ENCODE measurements at places on chromosomes 7 and 10.

- H3K36me3 ChIP-seq, result no peaks in the 10 kb centered on the region
- H3K4me3 ChIP-seq, result no peak overlapping the region
- no peaks in the 10 kb centered on the region for H3K27me3 ChIP-seq
Observed at GRCh38 chr10:80580638-80581468, 43.2 kb downstream of the SH2D4B start.

GRCh38 chr7:87473986-87474385 is 1.5 kb downstream of the ABCB4 start:
- peak overlapping the region; percentile 57 for H3K4me3 ChIP-seq
- DNase-seq, result no peak
- H3K36me3 ChIP-seq, result no peaks in the 10 kb centered on the region
- no peaks in the 10 kb centered on the region for H3K27me3 ChIP-seq

DNA sequence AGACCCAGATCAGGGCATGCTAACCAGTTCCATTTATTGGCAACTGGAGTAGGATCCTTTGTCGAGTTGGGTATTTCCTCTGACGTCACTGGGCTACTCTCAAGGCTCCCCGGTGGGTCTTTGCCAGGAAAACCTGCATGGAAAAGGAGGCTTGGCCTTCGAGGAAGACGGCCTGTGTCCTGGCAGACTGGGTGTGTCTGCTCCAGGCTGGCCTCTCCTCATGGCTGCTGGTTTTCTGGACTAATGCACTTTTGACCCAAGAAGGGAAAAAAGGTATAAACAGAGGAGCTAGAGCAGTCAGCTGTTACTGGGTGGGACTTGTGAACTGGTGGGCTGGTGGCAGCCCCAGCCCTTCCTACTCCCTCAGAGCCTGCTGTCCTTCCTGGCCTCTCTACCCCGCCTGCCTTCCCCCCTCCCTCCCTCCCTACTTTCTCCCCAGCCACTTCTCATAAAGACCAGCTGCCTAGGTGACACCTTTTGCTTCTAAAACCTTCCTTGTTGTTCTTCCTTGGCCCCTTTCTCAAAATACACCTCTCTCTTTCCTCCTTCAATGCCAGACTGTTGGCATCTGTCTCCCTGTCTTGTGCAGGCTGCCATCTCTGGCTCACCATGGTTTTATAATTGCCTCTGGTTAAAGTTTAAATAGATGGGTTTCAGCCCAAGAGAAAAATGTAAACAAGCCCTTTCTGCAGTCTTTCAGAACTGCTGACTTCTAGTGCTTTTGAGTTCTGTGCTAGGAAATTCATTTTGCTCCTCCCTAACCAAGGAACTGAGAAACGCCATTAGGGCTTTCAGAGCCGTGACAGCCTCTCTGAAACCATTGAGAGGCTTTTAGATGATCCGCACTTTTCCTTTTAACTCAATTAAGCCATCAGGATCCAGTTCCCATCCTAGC is 101.8 kb upstream of the MKLN1 start:
- no peak overlapping the region for H3K4me3 ChIP-seq
- H3K27ac ChIP-seq, result peak overlapping the region; percentile 9
- H3K36me3 ChIP-seq, result no peaks in the 10 kb centered on the region
- no peaks in the 10 kb centered on the region for H3K27me3 ChIP-seq

GRCh38 chr7:55132890-55133551 is 114.2 kb downstream of the EGFR start:
- no peaks in the 10 kb centered on the region for H3K36me3 ChIP-seq
- H3K4me1 ChIP-seq, result no peaks in the 10 kb centered on the region
- H3K27ac ChIP-seq, result peak overlapping the region; percentile 85

DNA sequence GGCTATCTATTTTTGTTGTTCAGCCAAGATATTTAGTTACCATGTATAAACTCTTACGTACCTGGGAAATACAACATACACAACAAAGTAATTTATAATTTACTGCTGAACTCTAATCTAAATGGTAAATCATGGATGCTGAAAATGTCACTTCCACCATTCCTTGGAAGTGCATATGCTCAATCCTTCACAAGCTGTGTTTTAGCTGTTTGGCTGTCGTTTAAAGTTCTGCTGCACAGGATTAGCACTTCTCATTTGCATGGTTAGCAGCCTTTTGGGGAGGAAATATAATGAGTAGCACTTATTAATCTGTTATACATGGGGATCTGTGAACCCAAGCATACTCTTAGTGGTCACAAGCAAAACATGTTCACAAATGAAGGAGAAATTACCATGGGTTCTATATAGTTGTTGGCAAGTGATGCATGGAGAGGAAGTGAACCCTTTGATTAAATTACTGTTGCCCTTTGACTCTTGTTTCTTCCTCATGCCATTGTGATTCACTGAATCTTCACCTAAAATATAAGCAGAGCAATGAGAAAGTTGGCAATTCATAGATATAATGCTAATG is 18.5 kb downstream of the PIK3CG start:
- no peaks in the 10 kb centered on the region for H3K27me3 ChIP-seq
- no peak overlapping the region for H3K4me3 ChIP-seq
- DNase-seq, result no peak
- no peak overlapping the region for H3K27ac ChIP-seq
- no peaks in the 10 kb centered on the region for H3K36me3 ChIP-seq
- no peaks in the 10 kb centered on the region for H3K4me1 ChIP-seq

DNA sequence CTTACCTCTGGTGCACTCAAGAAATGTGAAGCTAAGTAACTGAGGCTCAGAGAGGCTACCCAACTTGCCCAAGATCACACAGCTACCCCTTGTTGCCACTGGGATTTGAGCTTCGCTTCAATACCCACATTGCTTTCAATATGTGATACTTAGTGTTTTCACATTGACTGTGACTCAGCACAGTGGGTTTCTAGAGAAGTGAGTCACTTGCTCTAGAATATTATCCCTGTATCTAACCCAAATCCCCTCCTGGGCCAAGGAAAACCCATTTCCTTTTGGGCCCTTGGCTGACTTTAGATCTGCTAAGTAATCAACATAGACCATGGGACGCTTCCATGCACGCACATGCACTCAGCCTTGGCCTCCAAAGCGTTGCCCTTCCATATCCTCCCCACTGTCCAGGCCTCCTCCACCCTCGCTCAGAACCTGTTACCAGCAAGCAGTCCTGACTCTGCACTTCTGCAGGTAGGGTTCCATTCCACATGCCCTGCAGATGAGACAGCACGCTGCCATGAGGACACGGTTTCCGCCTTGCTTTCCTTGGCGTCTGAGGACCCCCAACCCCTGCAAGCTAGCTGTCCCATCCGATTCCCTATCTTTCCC is 87.7 kb upstream of the CHST15 start:
- no peaks in the 10 kb centered on the region for H3K36me3 ChIP-seq
- peaks cover 10% of the 10 kb centered on the region for H3K4me1 ChIP-seq
- no peak for DNase-seq
- peak overlapping the region; percentile 82 for H3K27ac ChIP-seq

- H3K27me3 ChIP-seq, result no peaks in the 10 kb centered on the region
- no peak overlapping the region for H3K4me3 ChIP-seq
- H3K27ac ChIP-seq, result no peak overlapping the region
- H3K36me3 ChIP-seq, result no peaks in the 10 kb centered on the region
- H3K4me1 ChIP-seq, result peaks cover 13% of the 10 kb centered on the region
- DNase-seq, result no peak
Observed at GRCh38 chr10:68828833-68829232, 1.5 kb downstream of the STOX1 start.

- no peak overlapping the region for H3K27ac ChIP-seq
- DNase-seq, result no peak
- H3K4me1 ChIP-seq, result no peaks in the 10 kb centered on the region
- H3K27me3 ChIP-seq, result no peaks in the 10 kb centered on the region
- no peak overlapping the region for H3K4me3 ChIP-seq
- no peaks in the 10 kb centered on the region for H3K36me3 ChIP-seq
Observed at GRCh38 chr7:151415375-151416105, 5.7 kb upstream of the WDR86 start.

GRCh38 chr10:5090551-5090950 is 3.7 kb upstream of the AKR1C3 start:
- DNase-seq, result no peak
- no peak overlapping the region for H3K4me3 ChIP-seq
- no peaks in the 10 kb centered on the region for H3K36me3 ChIP-seq
- H3K27me3 ChIP-seq, result no peaks in the 10 kb centered on the region
- H3K27ac ChIP-seq, result no peak overlapping the region

- H3K4me3 ChIP-seq, result no peak overlapping the region
- no peaks in the 10 kb centered on the region for H3K36me3 ChIP-seq
- DNase-seq, result no peak
- no peak overlapping the region for H3K27ac ChIP-seq
Observed at GRCh38 chr7:52720856-52721255, 314.6 kb upstream of the POM121L12 start.

DNA sequence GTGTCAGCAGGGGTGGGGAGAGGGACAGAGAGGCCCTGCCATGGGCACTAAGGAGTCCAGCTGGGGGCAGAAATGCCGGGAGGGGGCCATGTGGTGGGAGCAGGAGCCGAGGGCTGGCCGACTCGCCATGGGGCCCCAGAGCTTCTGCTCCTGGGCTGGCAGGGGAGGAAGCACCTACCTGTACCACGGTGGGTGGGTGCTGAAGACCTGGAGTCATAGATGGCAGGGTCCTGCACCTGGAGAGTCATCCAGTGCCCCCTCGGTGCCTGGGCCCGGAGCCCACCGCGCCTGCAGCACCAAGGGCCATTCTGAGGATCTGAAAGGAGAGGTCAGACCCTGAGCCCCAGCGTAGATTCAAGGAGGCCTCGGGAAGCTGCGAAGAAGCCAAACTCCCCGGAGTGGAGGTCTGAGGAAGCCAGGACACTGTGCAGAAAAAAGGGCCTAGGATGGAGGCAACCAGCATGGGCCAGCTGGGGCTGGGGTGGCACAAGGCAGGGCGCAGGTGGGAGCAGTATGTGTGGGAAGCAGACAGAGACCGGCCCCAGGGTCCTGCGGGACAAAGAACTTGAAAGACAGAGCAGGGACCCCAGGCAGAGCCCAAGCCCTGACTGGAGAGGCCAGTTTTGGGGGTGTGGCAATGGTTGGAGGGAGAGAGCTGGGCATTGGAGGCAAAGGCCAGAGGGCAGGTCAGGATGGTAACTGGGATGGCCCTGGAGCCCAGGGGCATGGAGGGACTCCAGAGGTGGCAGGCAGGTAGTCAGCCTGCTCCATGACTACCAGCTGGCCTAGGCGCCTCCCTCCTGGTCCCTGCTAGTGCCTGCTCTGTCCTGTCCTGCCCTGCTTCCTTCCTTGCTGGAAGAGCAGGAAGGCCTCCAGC is 26.7 kb upstream of the SMARCD3 start:
- H3K4me1 ChIP-seq, result peaks cover 56% of the 10 kb centered on the region
- H3K27me3 ChIP-seq, result peaks cover 12% of the 10 kb centered on the region
- DNase-seq, result no peak
- no peak overlapping the region for H3K4me3 ChIP-seq

GRCh38 chr7:23235813-23236221 is 10.8 kb upstream of the GPNMB start:
- peak; percentile 69 for DNase-seq
- H3K27ac ChIP-seq, result no peak overlapping the region
- H3K36me3 ChIP-seq, result no peaks in the 10 kb centered on the region
- no peak overlapping the region for H3K4me3 ChIP-seq
- no peaks in the 10 kb centered on the region for H3K27me3 ChIP-seq

DNA sequence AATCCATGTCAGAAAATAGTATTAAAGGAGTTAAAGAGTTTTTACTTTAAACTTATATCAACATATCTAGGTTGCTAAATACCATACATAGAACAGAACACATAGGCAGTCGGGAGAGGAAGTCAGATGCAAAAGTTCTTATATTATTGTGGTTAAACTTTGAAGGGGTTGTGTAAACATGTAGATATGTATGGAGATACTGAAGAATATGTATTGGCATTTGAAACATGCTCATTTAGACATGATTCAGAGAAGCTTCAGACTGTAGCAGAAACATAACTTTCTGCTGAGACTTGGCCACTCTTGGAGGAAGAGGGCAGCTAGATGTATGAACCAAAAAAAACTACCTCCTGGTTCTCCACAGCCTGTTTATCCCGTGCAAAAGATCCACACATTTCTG is 103.5 kb upstream of the FERD3L start:
- H3K27ac ChIP-seq, result no peak overlapping the region
- H3K4me3 ChIP-seq, result no peak overlapping the region
- no peaks in the 10 kb centered on the region for H3K27me3 ChIP-seq
- peaks cover 8% of the 10 kb centered on the region for H3K4me1 ChIP-seq
- DNase-seq, result no peak

- no peak within 1 kb of the TSS for H3K27ac ChIP-seq
- DNase-seq, result no peak
- H3K4me3 ChIP-seq, result peak within 1 kb of the TSS; percentile 51
- H3K27me3 ChIP-seq, result peaks cover 3% of the 10 kb centered on the region
- no peaks in the 10 kb centered on the region for H3K36me3 ChIP-seq
- peaks cover 23% of the 10 kb centered on the region for H3K4me1 ChIP-seq
Observed at GRCh38 chr10:127196282-127197153, at the start of gene INSYN2A. Gene INSYN2A, minus strand, starts transcription at chr10:127196591. Its CDS starts 20,196 bp downstream, at chr10:127176395.

DNA sequence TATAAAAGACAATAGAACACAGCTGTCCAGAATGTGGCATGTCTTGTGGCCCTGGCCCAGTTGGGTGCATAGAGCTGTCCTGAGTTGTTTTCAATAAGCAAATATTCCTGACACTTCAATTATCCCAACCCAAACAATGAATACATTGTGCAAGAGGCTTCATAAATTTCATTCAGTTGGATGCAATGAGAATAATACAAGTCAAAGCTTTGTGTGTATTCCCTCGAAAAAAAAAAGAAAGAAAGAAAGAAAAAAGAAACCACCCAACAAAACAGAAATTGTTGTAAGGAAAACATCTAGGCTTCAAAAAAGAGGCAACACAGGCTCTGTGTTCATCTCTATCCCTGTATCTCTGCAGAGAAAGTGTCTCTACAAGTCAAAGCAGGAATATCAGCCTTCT is 138.7 kb upstream of the ADO start:
- H3K4me3 ChIP-seq, result no peak overlapping the region
- no peak for DNase-seq

DNA sequence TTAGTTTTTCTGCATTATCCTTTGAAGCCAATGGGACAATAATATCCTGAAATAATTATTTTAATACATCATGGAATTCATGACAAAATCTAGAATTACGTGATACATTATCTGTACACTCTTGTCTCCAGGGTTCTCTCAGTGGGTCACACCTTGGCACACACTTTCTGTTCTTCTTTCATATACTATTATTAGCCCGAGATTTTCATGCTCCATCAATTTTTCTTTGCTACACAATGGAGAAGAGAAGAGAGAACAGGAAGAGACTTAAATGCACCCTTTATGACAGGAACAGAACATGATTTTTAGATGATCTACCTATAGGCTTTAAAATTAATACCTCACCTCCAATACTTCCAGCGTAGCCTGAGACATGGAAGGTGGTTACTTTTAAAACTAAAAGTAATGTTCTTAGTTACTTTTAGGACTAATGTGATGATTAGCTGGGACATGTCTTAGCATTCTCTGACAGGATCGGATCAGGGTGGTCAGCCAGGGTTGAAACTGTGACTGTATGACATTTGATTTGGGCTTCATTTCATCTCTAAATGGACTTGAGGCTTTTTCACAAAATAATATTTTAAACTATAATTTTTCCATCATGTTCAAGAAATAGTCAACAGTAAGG is 148.2 kb upstream of the WNT16 start:
- H3K4me3 ChIP-seq, result no peak overlapping the region
- DNase-seq, result no peak
- no peaks in the 10 kb centered on the region for H3K4me1 ChIP-seq
- H3K27ac ChIP-seq, result no peak overlapping the region
- H3K27me3 ChIP-seq, result no peaks in the 10 kb centered on the region
